Left lung (tissue), 14 donors: ENCODE measurements at places on chromosomes 2 and 18. TPM values are rescaled to one million over a fixed set of nuclear protein-coding genes. Genes with fewer than 3 reads are reported as not detected.

GRCh38 chr2:138446043-138446442, 55.5 kb upstream of the SPOPL start:
- DNase-seq: no peak

DNA sequence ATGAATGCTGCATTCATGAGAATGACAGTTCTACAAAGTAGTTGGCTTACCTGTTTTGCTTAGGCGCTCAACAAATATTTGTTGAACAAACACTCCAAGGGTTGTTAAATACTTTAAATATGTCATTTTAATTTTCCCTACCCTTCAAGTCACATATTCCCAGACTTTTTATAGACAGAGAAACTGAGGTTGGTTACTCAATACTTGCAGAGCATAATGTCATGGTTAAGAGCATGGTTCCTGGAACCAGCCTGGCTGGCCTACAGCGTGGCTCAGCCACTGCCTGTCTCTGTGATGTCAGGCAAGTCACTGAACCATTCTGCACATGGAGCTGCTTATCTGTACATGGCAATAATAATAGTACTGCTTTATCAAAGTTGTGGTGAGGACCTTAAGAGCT, 120.0 kb upstream of the STK17B start:
- DNase-seq: no peak

Gene STARD6
- total RNA-seq: not detected

Gene DCDC2C
- total RNA-seq: not detected

Gene RAB17
- total RNA-seq: 35.5 TPM

- DNase-seq: no peak
Observed at GRCh38 chr2:127121353-127121752, 14.4 kb upstream of the BIN1 start.

DNA sequence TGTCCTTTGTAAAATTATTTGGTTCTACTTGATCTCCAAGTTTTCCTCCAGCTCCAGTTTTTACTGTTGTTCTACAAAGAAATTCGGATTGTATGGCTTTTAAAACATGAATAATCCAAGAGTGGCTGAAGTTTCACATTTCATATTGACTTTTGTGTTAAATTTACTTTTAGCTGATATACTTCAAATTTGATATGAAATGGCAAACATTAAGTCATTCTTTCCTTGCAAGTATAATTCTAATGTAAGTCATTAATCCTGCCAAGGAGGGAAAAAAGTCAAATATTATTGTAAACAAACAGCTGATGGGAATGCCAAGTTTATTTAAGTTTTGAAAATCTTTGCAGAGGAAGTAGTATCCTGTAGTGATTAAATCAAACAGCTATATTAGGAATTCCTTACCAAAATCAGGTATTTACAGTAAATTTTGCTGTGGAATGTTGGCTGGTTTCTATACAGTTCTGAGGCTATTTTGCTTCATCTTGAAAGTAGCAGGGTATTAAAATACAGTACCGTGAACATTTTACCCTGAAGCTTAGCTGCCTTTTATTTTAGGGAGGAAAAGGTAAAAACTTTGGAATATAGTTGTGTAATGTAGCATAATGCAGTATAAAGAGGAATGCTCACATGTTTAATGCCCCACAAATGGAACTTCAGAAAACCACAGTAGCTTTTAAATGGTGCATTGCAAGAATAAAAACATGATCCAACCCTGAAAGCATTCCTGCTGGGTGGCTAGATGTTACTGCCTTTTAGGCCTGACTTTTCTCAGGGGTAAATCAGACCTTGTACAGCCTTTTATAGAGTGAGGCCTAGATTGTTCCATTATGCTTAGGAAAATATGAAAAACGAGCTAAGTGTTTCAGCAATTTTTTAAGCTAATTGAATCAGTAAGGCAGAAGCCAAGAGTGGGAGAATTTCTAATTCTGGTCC, 62.7 kb upstream of the NT5C1B start:
- DNase-seq: no peak

Gene UPP2
- not detected for total RNA-seq
